CD4-positive, alpha-beta memory T cell (primary cell): ENCODE measurements at places on chromosomes 12 and 14.

DNA sequence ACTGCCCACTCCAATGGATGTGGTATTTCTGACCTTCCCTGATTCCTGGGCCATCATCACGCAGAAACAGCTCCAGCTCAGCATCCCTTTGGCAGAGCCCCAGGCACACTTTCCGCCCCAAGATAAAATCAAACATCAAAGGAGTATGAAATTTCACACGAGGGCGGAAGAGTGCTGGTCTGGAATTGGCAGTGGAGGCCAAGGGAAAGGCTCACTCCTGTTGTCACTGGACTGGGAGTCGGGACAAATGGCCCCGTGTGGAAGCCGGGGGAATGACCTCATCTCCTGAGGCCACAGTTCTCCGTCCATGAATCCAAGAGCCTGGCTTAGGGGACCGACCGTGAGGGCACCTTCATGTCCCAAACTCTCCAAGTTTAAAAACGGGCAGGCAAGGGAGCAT lies 40.9 kb downstream of the FZD10 start:
- DNase-seq: no peak

GRCh38 chr12:4108803-4109345 lies 164.7 kb upstream of the CCND2 start:
- DNase-seq: no peak

GRCh38 chr14:51597261-51598001 lies 54.3 kb upstream of the FRMD6 start:
- DNase-seq: no peak

GRCh38 chr12:72777806-72778205 lies 505.6 kb downstream of the TRHDE start:
- no peak for DNase-seq

GRCh38 chr14:105064721-105065143 lies 498 bp downstream of the GPR132 start:
- DNase-seq: peak; percentile 22

DNA sequence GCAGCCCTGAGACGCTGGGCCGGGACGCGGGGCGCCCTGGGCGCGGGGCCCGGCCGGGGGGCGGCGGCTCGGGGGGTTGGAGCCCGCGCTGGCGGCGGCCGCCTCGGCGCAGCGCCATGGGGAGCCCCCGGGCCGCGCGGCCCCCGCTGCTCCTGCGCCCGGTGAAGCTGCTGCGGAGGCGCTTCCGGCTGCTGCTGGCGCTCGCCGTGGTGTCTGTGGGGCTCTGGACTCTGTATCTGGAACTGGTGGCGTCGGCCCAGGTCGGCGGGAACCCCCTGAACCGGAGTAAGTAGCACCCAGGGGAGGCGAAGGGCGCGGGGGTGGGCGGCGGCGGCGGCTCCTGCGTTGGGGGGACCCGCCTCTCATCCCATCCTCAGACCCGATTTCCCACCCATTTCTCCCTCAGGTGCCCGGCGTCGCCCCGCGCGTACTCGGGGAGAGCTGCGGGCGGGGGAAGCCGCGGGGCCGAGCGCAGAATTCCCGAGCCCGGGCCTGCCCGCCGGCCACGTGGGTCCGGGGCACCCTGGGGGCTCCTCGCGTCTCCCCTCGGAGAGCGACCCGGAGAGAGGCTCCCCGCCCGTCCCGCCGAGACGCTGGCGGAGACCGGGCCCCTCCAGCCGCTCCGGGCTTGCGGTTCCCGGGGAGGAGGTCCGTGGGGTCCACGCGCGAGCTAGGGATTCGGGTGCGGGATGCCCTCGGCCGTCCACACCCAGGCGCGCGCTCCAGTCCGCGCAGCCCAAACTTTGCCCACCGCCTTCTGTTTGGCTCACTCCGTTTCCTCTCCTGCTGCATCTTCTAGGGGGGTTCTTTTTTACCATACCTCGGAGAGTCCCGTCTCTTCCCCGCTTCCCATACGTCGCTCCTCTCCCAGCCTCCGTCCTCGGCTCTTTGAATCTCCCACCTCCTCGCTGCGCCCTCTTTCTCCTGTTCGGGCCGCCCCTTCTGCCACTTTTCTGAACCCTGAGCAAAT lies 807 bp downstream of the B4GALNT3 start:
- peak; percentile 40 for DNase-seq

- DNase-seq: no peak
Measured at GRCh38 chr12:70427611-70428010, 61.5 kb downstream of the KCNMB4 start.

DNA sequence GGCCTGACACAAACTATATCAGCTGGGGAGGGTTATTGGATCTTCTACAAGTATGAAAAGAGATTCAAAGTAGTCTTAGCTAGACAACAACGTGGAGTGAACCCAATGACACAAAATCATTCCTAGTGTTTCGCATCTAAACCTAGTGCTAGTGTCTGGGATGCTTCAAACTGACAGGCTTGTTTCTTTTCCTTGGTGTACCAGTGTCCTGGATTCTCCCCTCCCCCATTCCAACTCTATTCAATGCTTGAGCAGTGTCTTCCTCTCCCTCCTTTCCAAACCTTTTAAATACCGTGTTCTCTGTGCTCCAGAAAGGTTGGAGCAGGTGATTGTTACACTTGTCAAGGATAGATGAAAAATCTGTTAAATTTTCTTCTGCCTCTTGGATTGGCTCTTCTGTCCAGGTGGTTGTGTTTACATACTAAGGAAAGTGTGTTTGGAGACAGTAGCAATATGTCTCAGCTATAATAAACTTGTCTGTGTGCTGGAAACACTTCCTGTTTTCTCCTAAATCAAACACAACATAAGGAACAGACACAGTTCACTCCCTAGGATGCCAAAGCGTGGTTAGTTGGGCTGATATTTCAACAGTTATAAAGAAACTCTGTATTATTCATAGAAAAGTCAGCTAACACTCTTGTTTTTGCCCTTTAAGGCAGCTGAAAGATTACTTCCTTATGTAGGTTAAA lies 14.4 kb upstream of the GUCY2C start:
- DNase-seq: no peak

- DNase-seq: no peak
Measured at GRCh38 chr12:105713606-105714305, 383.3 kb downstream of the C12orf75 start.

DNA sequence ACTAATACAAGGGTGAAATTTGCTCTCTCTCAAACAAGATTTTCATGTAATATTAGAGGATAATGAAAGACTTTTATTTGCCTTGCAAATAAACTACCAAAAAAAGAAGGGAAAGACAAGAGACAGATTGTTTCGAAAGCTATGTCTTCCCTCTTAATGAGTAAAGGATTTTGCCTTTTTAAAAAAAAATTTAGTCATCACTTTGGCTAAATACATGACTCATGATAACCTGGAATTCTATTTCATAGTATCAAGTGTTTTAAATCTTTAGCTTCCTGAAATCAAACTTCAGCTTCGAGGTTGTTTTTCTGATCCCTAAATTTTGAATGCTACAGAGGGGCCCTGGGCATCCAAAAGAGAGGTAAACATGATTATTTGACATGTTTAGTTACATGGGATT lies 144.4 kb downstream of the CCDC59 start:
- no peak for DNase-seq

- no peak for DNase-seq
Measured at GRCh38 chr14:40119765-40120164, 687.5 kb upstream of the FBXO33 start.

DNA sequence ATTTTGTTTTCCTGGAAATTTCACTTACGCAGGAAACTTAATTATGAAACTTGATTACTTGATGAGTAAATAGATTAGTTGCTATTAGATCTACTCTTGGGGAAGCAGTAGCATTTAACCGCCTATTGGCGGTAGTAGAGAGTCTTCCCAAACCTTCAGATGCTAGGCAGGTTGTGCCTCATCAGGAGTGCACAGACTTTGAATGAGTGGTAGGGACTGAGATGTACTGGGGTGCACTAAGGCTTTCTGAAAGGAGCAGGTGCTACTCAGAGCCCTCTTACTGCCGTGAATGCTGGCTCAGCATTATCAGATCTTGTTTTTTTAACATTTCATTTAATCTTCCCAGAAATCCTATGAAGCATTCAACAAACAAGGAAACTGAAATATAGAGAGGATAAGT lies 7.7 kb downstream of the GATC start:
- peak; percentile 33 for DNase-seq

DNA sequence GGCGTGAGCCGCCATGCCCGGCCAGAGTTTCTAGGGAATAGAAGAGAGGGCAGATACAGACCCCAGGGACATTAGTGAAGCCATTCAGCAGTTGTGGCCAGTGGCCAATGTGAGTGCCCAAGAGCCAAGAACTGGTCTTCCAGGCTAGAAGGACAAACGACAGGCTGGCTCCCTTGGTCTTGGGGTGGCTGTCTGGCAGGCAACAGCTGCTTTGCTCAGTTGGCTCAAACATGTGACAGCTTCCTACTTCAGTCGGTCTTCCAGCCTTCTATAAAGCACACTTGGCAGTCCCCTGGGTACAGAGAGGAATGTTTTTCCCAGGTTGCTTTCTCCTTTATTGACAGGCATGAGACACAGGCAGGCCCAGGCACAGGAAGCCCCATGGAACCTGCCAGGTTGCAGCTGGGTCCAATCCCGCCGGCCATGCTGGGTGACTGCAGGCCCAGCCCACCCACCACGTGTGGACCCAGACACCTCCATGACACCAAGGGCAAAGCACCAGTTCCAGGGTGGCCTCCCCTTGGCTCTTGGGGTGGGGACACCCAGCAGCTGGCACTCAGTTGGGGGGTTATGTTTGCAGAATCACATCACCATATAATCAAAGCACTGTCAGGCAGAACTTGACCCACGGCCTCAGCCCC lies 15.4 kb downstream of the CHGA start:
- no peak for DNase-seq
